Skin of body (tissue), 3 donors: ENCODE measurements at places on chromosomes 2 and 18. TPM values are rescaled to one million over a fixed set of nuclear protein-coding genes. Genes with fewer than 3 reads are reported as not detected.

DNA sequence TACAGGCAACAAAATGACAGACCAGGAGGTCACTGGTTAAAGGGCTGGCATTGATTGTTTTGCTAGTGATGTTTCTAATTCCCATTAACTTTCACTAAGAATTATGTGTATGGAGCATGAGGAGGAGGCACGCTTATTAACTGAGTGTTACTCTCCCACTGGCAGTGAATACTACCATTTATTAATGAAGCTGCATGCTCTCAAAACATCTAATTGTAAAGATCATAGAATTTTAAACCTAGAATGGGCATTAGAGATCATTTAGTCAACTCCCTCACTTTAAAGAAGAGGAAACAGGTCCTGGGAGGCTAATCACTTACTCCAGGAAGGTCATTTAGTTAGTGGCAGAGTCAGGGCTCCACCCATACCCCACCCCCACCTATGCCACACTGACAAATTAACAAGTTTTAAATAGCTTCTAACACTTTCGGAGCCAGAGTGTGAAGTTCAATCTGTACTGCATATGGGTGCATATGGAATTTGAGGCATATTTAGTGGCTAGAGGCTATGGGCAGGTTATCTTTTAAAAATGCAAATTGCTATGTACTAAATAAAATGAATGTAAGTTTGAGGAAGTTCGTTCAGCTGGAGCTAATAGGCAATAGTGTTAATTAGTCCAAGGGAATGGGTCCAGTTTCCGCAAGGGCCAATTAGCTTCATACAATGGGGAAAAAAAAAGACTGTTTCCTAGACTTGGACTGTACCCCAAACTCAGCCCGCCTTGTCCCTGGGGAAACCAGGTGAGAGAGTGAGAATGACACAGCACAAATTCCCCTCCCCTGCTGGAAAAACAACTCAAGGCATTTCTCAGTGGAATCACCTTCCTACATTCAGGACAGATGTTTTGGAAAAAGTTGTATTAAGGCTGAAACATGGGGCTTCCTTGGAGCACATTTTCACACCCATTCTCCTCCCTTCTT lies 178.8 kb downstream of the ICOS start:
- no peak for DNase-seq

DNA sequence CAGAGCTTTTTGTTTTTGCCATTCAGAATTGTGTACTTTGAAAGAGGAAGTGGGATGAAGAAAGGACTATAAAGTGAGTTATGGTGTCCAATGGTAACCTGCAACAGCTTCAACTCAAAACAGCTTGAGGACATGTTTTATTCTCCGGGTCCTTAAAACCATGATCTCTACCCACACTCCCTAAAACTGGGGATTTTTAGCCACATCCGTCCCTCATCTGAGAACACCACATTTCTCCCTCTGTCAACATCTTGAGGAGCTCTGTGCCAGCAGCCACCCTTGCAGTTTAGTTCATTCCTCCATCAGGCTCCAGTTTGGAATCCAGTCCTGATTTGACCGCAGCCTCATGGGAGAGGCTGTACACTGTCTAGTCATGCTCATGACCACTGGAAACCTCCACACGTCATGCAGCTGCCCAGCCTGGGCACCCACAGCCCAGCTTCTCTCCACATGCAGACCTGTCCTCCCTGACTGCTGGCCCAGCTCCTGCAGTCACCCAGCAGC lies 62.6 kb downstream of the C18orf63 start:
- DNase-seq = no peak

- no peak for DNase-seq
Measured at GRCh38 chr2:188701836-188702235, 272.3 kb upstream of the COL3A1 start.

DNA sequence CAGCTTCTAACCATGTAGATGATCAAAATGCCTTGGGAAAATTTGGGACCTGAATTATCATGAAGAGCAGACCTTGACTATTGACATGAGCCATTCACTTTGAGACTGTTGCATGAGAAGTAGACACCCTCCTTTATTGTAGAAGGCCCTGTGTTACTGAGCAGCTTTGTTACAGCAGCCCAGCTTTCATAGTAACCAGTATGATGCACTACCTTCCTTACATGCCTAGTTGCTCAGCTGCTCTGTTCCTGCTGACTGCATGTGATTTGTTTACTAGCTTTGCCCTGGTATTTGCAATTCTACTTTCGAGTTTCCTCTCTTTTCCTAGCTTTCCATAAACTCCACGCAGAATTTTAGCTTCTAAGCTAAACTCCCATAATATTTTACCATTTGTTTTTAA lies 11.2 kb upstream of the FN1 start:
- no peak for DNase-seq

GRCh38 chr2:25387876-25388449 lies 46.2 kb upstream of the DNMT3A start:
- DNase-seq = no peak

GRCh38 chr2:233267516-233268245 lies 16.2 kb downstream of the ATG16L1 start:
- DNase-seq = no peak

DNA sequence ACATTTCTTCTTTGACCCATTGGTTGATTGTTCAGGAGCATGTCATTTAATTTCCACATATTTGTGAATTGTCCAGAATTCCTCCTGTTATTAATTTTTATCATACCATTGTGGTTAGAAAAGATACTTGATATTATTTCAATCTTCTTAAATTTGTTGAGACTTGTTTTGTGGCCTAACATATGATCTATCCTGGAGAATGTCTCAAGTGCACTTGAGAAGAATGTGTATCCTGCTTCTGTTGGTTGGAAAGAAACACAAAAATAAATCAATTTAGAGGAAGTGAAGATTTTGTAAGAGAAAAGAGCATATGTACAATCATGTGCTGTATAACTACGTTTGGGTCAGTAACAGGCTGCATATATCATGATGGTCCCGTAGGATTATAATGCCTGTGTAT lies 118.6 kb upstream of the CDC42EP3 start:
- DNase-seq = no peak

DNA sequence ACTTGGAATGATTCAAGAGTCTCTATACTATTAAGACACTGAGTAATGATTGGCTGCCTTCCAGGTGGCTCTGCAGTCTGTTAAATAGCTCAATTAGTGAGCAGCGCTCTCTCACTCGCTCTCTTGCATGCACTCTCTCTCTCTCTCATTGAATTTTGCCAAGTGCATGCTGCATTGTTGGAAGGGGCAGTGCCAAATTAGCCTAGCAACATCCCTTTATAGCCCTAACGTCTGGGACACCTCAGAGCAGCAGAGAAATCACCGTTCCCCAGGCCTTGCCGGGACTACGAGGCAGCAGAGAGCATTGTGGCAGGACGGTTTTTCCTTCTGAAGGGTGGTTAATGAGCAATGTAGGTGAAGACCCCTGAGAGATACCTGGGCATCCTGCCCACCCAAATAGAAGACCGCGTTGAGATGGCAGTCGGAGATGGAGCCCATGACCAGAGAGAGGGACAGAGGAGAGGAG lies 447.6 kb upstream of the POU3F3 start:
- DNase-seq = peak; percentile 85

- DNase-seq = no peak
Measured at GRCh38 chr2:161870401-161870930, 203.5 kb downstream of the DPP4 start.

DNA sequence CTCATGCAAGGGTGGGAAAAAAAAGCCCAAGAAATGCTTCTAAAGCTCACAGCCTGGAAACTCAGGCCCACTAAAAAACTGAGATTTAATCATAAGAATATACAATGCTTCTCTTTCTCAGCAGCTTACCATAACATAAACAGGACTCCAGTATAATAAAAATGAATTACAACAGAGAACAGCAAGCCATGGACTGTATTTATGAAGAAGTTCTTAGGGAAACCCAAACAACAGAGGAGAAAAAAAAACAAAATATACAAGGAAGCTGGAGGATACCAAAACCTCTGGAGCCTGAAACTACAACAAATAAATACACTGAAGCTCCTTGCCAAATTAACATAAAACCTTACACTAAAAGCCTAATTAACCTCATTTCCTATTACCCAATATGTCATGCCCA lies 187.8 kb downstream of the RDH14 start:
- no peak for DNase-seq

DNA sequence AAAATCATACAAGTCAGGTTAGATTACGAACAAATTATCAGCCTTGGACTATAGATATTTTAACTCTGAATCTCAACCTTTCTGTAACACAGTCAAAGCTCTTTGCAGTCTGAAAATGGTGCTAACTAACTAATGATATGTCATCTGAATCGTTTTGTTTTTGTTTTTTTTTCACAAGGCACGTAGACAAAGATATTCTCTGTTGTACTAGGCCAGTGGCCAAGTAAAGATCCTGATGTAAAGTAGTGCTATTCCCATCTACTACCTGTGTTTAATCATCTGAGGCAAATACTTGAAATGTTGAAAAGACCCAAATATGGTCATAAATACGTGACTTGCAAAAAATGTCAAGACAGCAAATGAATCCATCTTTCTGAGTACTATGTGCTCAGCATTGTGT lies 65.7 kb downstream of the REL start:
- DNase-seq = no peak

GRCh38 chr2:185859506-185859905 lies 120.9 kb downstream of the FSIP2 start:
- no peak for DNase-seq

GRCh38 chr2:127683757-127684156 lies 8.4 kb upstream of the LIMS2 start:
- no peak for DNase-seq

DNA sequence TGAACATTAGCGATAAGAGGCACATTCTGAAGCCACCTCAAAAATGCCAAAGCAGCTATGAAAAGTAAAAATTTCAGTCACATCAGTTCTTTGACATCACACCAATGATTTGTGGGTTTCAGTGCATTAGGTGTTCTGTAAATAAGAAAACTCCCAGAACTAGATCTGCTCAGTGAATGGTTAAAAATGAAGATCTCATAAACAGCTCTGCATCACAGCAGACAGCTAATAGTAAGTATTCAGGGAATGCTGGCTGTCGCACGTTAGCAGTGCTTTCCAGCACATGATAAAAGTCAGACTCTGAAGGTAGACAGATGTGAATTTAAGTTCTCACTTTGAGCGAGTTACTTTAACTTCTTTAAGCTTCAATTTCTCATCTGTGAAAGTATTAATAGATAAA lies 154.9 kb downstream of the SATB2 start:
- no peak for DNase-seq

GRCh38 chr2:111143107-111143842 lies 22.6 kb downstream of the BCL2L11 start:
- no peak for DNase-seq

GRCh38 chr2:167964650-167965413 lies 282.6 kb downstream of the STK39 start:
- no peak for DNase-seq

DNA sequence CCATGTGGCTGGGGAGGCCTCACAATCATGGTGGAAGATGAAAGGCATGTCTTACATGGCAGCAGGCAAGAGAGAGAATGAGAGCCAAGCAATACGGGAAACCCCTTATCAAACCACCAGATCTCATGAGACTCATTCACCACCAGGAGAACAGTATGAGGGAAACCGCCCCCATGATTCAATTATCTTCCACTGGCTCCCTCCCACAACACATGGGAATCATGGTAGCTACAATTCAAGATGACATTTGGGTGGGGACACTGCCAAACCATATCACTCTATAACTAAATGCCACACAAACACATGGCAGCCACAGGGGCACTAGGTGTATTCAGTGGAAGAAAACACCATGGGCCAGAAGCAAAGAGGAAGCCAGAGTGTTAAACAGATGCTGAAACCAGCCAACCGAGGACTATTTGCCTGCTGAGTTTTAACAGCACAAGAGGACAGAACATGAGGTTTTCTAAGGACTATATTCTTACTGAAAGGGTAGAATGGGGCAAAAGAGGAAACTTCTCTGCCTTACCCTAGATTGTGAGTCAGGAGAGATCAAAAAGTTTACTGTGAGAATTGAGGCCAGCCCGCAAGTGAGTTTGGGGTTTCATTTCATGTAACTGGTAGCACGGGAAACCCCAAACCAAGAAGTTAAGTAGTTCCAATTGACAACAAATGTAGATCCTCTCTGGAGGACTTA lies 49.2 kb downstream of the SIGLEC15 start:
- DNase-seq = no peak

DNA sequence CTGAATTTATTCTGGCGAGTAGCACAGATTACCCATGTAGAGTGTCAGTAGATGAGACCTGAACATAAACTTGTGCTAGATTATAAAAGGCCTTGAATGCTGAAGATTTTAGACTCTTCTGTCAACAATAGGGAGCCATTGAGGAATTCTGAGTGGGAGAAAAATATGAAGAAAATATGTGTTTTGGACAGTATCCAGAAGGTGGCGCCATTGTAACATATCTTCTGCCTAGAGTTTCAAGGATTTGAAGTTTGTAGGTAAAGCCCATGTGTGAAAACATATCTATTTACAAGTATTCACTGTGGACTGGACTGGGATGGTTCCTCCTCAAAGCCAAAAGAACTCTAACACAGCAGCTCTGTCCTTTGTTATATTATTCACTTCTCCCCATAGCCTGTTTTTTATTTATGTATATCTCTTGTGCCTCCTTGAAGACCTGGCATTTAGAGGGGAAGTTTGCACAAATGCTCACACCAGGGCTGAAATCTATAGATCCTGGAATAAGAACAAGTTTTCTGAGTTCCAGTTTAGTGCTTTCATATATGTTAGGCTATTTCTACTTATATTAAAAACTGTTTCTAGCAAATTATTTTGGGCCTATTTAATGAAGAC lies 124.9 kb downstream of the RDH14 start:
- DNase-seq = peak; percentile 78

DNA sequence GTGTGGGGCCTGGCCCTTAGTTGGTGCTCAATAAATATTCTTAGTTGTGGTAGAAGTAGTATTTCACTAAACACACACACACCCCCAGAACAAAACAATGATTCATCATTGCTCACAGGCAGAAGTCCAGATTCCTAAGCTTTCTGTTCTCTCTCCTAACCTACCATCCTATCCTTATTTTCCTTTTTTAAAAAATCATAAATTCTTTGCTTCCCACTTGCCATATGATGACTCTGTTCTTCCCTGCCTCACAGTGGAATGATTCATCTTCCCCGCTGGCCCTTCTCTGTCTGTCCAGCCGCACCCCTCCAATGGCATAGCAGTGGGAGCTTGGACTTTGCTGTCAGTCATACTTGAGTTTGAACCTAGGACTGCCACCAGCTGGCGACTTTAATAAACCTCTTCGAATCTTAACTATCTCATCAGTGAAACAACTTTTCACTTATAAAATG lies 5.2 kb downstream of the EML6 start:
- no peak for DNase-seq

GRCh38 chr2:128474036-128474955 lies 155.6 kb upstream of the HS6ST1 start:
- DNase-seq = peak; percentile 29

MTA3 gene
- 34.3 TPM for total RNA-seq

FOSL2 gene
- total RNA-seq = 62.8 TPM

ASTL gene
- total RNA-seq = 0.30 TPM

GAD1 gene
- total RNA-seq = 3.2 TPM

ADD2 gene
- total RNA-seq = 8.5 TPM

DBI gene
- total RNA-seq = 169 TPM

GBX2 gene
- total RNA-seq = not detected

SLC5A7 gene
- total RNA-seq = 0.10 TPM

CCT4 gene
- 96.8 TPM for total RNA-seq

SPATA3 gene
- total RNA-seq = not detected
